ENCODE measurements at places on chromosomes 16 and 17.

GRCh38 chr17:43940630-43941029 is 1.6 kb downstream of the PPY start:
- DNase-seq, result peak; percentile 35

GRCh38 chr16:79303959-79304387 is 296.6 kb downstream of the MAF start:
- no peak for DNase-seq

DNA sequence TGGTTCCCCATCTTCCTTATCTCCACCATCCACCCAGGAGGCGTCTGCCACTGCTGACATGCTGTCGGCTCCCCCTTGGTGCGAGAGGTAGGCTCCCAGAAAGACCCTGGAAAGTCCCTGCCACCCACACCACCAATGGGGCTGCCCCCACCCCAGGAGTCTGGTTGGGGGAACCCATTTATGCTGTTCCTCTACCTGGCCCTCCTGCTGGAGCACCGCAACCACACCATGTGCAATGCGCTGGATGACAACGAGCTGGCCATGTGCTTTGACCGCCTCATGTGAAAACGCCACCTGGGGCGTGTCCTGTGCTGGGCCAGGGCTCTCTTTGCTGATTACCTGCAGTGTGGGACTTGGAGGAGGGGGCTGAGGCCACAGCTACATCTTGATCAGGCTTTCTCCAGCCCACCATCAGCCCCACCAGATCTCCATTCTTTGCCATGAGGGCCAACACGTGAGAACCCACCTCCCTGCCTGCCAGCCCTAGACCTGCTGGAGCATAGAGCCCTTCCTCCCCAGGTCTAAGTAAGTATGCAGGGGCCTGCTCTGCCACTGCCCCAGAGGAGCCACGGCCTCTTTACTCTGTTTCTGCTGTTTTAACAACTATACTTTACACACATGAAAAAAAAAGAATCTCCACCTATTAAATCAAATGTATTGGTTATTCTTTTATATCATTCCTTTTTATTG is 7.9 kb upstream of the ALDH3A1 start:
- DNase-seq, result no peak

- DNase-seq, result no peak
These were observed 4.1 kb upstream of the NRN1L start for GRCh38 chr16:67880584-67880983.

- no peak for DNase-seq
These were observed at the start of gene DOC2A for GRCh38 chr16:30010844-30011713. DOC2A (minus strand) TSS chr16:30011027; CDS start chr16:30010222, 805 bp downstream.

DNA sequence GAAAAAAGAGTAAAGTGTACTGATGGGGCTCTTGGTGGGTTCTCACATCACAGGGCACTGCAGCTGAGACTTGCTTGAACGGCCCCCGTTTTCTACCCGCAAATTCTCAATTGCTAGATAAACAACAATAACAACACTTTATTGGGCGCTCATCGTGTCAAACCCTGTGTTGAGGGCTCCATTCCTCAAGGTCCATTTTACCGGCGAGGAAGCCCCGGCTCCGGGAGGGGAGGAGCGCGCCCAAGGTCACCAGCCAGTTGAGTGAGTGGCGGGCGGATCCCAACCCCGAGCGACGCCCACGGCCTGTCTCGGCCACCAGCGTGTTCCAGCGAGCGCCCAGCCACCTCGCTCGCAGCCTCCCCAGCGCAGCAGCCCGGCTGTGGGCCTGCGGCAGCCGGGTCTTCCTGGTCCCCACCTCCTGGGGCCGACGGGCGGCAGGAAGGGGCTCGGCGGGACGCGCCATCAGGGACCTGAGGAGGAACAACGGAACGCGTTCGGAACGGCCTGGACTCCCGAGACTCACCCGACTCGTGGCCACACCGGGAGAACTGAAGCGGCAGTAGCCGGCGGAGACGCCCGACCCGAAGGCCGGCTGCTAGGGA is 373 bp downstream of the CMC2 start:
- no peak for DNase-seq

GRCh38 chr16:78306361-78306760 is 206.9 kb downstream of the WWOX start:
- DNase-seq, result no peak

- DNase-seq, result no peak
These were observed 80.7 kb downstream of the SNX29 start for GRCh38 chr16:12057266-12057665.

GRCh38 chr17:82334204-82334621 is 647 bp upstream of the SECTM1 start:
- no peak for DNase-seq

- no peak for DNase-seq
These were observed 10.4 kb downstream of the TP53I13 start for GRCh38 chr17:29578626-29579485.

GRCh38 chr17:1379930-1380313 is 20.1 kb downstream of the YWHAE start:
- DNase-seq, result no peak

DNA sequence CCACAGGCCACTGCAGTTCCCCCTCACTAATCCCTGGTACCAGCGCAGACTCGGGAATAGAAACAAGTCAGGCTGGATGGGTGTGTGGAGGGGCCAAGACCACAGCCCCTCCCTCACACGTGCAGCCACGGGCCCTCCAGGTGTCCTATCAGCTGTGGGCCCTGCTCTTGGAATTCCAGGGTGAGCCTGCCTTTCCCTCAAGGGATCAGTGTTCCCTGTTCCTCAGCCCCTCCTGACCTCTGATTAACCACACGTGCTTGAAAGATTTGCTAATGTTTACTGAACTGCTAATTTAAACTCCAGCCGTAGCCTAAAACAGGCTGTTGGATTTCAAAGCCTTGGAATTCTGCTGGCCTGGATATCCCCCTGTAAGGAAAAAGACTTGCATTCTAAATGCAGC is 146.4 kb downstream of the SOCS1 start:
- DNase-seq, result no peak

GRCh38 chr17:5580367-5580766 is 3.9 kb downstream of the NLRP1 start:
- no peak for DNase-seq

- DNase-seq, result no peak
These were observed 34.5 kb downstream of the ABCC12 start for GRCh38 chr16:48121276-48121675.

DNA sequence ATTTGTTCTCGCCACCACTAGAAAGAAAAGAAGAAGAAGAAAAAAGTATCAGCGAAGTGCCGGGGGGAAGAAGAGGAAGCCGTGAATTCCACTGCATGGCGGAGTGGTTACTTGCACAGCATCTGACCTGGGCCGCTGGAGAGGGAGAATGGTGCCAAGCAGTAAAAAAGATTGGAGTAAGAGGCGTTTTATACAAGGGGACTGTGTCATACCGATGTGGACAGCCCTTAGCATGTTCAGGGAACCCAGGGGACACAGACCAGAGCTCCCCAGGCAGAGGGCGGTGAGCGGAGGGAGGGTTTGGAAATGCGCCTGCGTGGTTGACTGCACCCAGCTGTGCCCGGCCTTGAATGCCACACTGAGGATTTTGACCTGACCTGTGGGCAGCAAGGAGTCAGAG is 52.8 kb downstream of the PLXDC1 start:
- DNase-seq, result no peak

DNA sequence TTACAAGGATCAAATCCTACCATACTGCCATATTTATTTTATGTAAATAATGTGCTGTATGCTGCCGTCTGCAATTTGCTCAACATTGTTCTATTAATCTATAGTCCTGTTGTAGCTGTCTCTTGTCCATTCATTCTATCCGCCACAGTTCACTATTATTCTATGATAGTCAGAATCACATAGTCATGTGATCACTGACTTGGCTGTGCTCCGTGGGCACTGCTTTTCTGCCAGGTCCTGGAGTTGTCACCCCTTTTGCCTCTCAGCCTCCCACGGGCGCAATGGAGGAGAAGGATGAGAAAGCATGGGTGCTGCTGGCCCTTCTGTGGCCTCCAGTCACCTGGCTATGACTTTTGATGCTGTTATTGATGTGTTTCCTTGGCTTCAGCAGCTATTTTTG is 37.3 kb upstream of the ANKFY1 start:
- DNase-seq, result no peak

GRCh38 chr16:530111-530817 is 2.8 kb downstream of the CAPN15 start:
- DNase-seq, result no peak

- DNase-seq, result no peak
These were observed 130.9 kb downstream of the STX8 start for GRCh38 chr17:9444687-9445086.

DNA sequence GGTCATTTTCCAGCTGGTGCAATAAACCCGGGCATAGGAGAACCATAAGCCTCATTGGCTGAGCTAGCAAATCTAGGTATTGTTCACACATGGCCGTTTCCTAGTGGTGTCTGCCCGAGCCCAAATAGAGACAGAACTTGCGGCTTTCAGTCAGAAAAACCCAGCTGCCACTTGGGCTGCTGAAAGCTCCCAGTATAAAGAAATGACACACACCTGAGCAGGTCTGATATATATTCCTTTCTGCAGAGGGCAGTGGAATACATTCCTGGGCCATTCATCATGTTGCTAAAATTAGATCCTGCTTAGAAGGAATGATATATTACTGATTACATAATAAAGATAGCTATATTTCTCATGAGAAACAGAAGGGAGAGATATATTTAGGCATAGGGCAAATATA is 83.9 kb upstream of the IRX5 start:
- DNase-seq, result no peak

- no peak for DNase-seq
These were observed 115.2 kb downstream of the COPRS start for GRCh38 chr17:31743797-31744196.

- DNase-seq, result no peak
These were observed 17.0 kb downstream of the MAP1LC3B start for GRCh38 chr16:87409153-87409552.

- DNase-seq, result peak; percentile 81
These were observed 3.3 kb upstream of the HOXB8 start for GRCh38 chr17:48618256-48618896.

- DNase-seq, result no peak
These were observed 3.1 kb downstream of the NFE2L1 start for GRCh38 chr17:48051283-48051682.

All from T1000 (cell line).